ENCODE measurements at places on chromosomes 12 and 14.

DNA sequence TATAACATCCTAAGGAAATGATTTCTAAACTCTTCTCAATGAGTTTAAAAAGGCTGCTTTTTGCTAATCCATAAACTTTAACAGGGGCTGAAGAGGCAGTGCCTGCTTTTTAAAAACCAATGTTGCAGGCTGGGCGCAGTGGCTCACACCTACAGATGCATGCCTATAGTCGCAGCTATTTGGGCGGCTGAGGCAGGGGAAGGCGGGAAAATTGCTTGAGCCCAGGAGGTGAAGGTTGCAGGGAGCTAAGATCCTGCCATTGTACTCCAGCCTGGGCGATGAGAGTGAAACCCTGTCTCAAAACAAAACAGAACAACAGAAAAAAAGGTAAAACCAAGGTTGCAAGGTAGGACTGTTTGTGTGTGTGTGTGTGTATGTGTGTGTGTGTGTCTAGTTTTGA, 531.2 kb downstream of the DIO2 start:
- DNase-seq = no peak

- DNase-seq = no peak
These were observed 401.7 kb downstream of the TRHDE start for GRCh38 chr12:72673853-72674252.

- DNase-seq = no peak
These were observed 395.0 kb upstream of the TBX3 start for GRCh38 chr12:115078990-115079389.

DNA sequence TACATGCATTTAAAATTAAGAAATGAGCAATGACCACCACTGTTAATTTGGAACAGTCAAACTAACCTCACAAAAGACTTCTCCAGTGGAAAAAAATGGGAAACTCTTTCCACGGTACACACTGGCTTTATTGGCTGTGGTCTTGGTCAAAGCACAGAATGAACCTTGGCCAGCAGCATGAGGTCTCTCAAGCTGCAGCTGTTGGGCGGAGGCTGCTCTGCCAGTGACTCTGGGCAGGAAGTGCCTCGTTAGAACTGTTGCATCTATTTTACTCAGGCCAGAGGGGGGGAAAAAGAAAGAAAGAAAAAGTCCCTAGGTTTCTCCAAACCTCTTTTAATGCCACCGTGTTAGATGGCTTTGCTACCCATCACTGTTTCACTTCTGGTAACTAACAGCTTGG, 279.8 kb upstream of the DIO2 start:
- no peak for DNase-seq

GRCh38 chr12:3551386-3551785, 60.4 kb downstream of the PRMT8 start:
- no peak for DNase-seq

DNA sequence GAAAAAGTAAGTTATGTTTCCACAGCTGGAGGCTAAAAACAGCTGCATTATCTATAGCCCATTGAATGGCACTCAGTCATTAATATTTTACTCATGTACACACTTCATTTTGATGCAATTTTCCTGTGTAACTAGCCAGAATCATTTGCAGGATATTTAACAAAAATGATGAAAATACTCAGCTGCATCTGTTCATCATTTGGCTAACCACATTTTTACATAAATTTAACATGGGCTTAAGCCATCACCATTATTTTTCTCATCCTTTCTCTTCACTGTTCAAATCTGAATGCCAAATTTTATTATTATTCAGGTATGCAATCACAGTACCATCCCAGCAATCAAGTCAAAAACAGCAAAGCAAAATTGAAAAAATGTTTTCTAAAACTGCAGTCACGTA, 41.8 kb downstream of the ATXN7L3B start:
- DNase-seq = no peak

DNA sequence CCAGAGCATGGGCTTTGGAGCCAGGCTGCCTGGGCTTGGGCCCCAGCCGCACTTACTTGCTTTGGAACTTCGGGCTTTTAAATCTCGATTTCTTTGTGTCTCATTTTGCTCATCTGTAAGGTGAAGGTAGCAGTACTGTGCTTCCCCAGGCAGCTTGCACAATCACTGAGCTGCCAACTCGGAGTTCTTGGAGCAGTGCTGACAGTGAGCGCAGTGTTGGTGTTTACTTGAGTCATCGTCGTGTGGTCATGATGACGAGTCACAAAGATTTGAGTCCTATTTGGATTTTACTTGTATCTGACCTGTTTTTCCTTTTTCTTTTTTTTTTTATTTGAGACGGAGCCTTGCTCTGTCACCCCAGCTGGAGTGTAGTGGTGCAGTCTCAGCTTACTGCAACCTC, 31.3 kb upstream of the ATF1 start:
- no peak for DNase-seq

GRCh38 chr12:116441292-116441691, 117.9 kb upstream of the MAP1LC3B2 start:
- no peak for DNase-seq

All from NCI-H2107 (cell line).